Glutamatergic neuron (in vitro differentiated cells): ENCODE measurements at places on chromosomes 5 and 9. TPM values are rescaled to one million over a fixed set of nuclear protein-coding genes. Genes with fewer than 3 reads are reported as not detected.

DNA sequence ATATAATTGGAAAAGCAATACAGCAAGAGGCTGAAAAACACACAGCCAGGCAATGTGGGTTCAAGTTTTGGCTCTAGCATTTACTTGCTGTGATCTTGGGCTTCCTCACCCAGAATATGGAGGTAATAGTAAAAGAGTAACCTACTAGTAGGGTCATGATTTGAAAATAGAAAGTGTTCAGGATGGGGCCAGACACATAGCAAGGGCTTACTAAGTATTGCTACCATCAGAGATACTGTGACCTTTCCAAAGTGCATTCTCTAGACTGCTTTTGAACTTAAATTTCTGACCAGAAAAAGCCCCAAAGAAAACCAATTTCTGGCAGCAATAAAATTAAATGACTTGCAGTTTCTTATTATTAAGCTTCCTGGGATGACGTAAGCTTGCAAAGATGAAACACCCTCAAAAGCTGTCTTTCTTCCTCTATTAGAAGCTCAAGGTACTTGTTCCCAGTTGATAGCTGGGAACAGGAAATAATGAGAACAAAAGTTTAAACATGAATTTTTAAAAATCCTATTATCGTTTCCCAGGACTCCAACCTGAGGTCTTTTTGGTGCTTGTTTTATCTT lies 20.3 kb downstream of the SLC45A2 start:
- no peak overlapping the region for H3K27ac ChIP-seq
- peaks cover 2% of the 10 kb centered on the region for H3K27me3 ChIP-seq
- no peak overlapping the region for H3K4me3 ChIP-seq
- peaks cover 13% of the 10 kb centered on the region for H3K4me1 ChIP-seq
- no peaks in the 10 kb centered on the region for H3K36me3 ChIP-seq

UGT3A2 gene
- total RNA-seq = 0.37 TPM

PCDHGB3 gene
- total RNA-seq = 6.2 TPM

GRCh38 chr9:134993996-134994720 lies 76.4 kb upstream of the FCN1 start:
- H3K27ac ChIP-seq = no peak overlapping the region
- H3K4me1 ChIP-seq = no peaks in the 10 kb centered on the region
- H3K27me3 ChIP-seq = peaks cover 8% of the 10 kb centered on the region
- no peak for DNase-seq
- peaks cover 16% of the 10 kb centered on the region for H3K36me3 ChIP-seq

GRCh38 chr9:114303977-114304376 lies 18.9 kb upstream of the ORM1 start:
- H3K4me1 ChIP-seq = peaks cover 5% of the 10 kb centered on the region
- no peak overlapping the region for H3K27ac ChIP-seq
- H3K36me3 ChIP-seq = peaks cover under 1% of the 10 kb centered on the region
- peaks cover 5% of the 10 kb centered on the region for H3K27me3 ChIP-seq
- no peak overlapping the region for H3K4me3 ChIP-seq

ZNF454 gene
- total RNA-seq = 9.3 TPM

C5orf47 gene
- total RNA-seq = not detected

GRCh38 chr9:89457376-89457855 lies 40.5 kb downstream of the SEMA4D start:
- peaks cover 19% of the 10 kb centered on the region for H3K27me3 ChIP-seq
- H3K4me1 ChIP-seq = peaks cover 40% of the 10 kb centered on the region
- no peak for DNase-seq

DNA sequence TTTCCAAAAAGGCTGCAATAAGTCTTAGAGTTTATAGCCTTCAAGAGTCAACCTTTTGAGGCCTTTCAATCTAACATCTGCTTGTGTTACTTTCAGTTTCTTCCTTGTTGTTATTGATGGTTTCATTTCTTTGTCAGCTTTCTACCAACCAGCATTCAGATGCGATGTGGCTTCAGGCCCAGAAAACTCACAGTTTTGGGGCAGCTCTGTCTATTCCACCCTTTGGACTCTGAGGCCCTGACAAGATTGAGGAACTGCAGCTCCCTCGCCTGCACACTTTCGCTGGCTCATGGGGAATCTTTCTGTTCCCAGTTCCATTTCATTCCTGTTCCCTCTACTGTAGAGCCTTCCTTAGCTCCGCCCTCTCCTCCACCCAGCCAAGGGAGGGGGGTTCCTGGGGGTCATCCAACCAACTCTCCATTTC lies 13.3 kb upstream of the WHRN start:
- no peak overlapping the region for H3K4me3 ChIP-seq
- DNase-seq = no peak
- no peak overlapping the region for H3K27ac ChIP-seq
- no peaks in the 10 kb centered on the region for H3K36me3 ChIP-seq

DNA sequence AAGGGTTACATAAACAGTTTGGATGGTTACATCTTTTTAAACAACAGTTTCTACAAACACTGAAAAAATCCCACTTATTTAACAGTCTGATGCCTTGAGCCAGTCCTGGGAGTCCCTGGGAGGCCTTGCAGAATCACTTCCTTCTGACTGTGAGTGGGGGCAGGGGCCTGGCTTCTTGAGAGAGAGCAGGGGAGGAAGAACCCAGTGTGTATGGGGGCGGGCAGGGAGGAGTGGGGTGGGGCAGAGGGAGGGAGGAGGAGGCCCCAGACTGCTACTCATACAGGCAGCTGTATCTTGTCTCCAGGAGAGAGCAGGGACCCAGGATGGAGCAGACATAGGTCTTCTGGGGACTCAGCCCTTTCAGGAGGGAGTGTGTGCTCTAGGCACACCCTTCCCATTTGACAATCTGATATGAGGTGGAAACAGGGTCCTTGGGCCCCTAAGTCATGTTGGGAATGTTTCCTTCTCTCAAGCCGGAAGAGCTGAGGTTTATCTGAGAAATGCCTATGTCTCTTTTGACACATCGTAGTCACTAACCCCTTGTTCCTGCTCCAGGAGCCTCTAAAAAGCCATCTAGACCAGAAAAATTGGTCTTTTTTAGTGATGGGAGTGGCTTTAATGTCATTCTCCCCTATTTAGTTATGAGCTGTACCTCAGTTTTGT lies 52.8 kb downstream of the IRF1 start:
- H3K4me1 ChIP-seq = no peaks in the 10 kb centered on the region
- DNase-seq = no peak
- H3K4me3 ChIP-seq = no peak overlapping the region
- H3K36me3 ChIP-seq = no peaks in the 10 kb centered on the region
- peaks cover 3% of the 10 kb centered on the region for H3K27me3 ChIP-seq

DNA sequence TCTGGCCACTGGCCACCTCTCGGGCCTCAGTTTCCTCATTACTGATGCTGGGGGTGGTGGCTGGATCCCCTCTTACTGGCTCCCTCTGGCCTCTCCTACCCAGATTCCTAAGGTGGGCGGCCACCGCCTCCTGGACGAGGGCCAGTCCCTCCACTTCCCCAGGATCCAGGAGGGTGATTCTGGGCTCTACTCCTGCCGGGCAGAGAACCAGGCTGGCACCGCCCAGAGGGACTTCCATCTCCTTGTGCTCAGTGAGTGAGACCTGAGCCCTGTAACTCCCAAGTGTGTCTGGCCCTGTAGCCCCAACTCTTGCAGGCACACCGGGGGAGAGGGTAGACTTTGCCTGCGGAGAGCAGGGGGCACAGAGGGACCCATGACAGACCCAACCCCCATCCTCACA lies 83.3 kb downstream of the HMCN2 start:
- H3K36me3 ChIP-seq = no peaks in the 10 kb centered on the region
- H3K27ac ChIP-seq = no peak overlapping the region
